Stimulated activated CD8-positive, alpha-beta memory T cell treated with anti-CD3 and anti-CD28 coated beads, Interleukin-4, amount 100 ng/mL, for 48 hours (primary cell): ENCODE measurements at places on chromosomes 16 and 17.
A peak's percentile ranks its signal among the peaks of the same experiment; 100 is the strongest.

GRCh38 chr17:55266051-55266957 lies 1.5 kb downstream of the HLF start:
- DNase-seq, result no peak

GRCh38 chr16:16092925-16093627 lies 130.2 kb downstream of the ABCC6 start:
- DNase-seq, result no peak

DNA sequence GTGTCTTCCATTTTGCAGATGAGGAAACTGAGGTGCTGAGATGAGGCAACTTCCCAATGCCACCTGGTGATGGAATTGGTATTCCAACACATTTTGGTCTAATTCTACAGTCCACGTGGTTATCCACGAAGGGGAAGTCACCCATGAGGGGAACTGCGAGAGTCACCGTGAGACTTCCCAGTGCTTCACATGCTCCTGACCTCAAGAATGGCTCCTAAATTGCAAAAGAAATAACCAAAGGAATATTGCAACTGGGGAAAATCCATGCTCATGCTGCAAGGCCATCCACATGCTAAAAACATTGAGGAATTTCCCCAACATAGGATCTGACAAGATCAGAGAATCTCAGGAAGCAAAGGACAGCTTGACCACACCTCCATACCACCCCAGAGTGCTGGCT lies 153.9 kb downstream of the HS3ST3B1 start:
- no peak for DNase-seq

GRCh38 chr17:16417399-16417798 lies 2.0 kb downstream of the TRPV2 start:
- DNase-seq, result no peak

DNA sequence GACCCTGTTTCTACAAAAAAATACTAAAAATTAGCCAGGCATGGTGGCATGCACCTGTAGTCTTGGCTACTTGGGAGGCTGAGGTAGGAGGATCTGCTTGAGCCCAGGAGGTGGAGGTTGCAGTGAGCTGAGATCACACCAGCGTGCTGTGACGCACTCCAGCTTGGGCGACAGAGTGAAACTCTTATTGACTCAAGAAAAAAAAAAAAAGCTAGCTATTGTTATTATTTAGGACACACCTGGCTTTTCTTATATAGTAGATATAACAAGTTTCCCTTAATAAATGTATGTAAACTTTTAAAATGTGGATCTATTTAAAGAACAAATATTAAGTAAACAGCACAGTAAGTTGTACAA lies 1.8 kb downstream of the RABEP2 start:
- DNase-seq, result no peak

DNA sequence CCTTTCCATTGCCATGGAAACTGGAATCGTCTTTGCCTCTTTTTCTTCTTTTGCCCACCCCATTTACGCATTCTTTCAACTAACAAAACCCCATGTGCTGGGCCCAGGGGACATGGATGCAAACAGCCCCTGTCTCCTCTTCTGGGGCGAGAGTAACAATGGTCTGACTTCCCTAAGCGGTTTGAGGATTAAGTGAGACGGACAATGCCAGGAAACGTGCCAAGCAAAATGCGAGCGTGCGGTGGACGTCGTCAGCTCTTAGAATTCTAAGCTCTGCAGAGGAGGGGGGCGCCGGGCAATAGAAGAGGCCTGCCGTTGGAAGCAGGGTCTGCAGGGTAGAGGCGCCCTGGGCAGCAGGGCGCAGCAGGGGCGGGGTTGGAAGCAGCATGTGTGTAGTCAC lies 42.4 kb upstream of the JPH3 start:
- no peak for DNase-seq

- DNase-seq, result no peak
Measured at GRCh38 chr17:80447790-80448189, 28.6 kb downstream of the NPTX1 start.

DNA sequence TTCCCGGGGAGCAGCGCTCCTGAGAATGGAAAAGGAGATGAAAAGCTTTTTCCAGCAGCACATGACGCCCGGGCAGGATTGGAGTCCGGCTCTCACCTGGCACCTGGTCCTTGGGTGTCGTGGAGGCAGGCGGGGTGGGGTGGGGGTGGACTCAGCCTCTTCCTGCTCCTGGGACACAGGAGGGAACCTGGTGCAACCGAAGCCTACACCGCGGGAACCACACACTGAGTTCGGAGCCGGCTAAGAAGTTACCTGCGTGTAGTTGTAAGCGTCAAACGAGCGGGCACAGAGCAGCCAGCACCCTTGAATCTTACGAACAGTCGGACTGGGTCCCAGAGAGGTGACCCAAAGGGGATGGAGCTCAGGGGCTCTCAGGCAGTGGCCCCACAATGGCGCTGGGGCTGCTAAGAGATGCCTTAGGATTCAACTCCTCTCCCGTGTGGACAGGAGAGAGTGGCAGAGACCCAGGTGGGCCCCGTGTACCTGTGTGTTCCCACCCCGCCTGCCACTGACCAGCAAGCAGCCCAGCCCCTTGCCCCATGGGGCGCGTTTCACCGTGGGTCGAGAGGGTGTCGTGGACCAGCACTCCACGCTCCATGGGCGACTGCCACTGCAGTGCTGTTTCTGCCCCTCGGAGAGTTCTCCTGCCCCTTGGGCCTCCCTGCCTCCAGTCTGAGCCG lies 105.8 kb upstream of the METRNL start:
- no peak for DNase-seq

DNA sequence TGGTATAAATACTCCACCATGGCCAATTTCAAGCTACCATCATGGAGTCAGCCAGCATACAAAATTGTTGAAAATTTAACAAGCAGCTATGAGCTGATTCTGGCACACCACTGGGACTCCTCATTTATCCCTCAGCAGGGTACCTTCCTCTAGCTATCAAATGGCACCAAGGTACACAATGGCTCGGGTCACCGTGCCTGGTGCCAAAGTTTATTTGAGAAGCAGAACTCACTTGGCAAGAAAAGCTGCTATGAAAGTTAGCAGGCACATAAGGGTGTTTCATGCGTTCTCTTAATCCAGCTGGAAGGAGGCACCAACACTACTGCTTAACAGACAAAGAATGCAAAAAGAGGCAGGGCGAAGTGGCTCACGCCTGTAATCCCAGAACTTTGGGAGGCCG lies 51.6 kb downstream of the IKZF3 start:
- DNase-seq, result no peak

DNA sequence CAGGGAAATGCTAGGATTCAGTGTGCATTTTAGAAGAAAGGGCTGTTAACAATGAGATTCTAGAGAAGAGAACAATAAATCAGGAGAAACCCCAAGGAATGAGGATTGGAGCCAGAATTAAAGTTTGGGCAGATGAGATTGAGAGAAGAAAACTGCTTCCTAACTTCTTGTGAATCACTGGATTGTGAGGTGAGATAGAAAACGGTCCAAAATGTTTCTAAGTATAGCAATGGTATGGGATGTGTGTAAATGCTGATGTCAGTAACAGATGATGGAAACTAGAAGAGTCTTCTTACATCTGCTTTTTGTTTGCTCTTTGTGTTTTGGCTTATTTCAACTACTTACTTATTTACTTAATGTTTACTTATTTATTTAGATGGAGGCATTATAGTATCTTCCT lies 123.0 kb downstream of the KCNJ2 start:
- DNase-seq, result no peak

DNA sequence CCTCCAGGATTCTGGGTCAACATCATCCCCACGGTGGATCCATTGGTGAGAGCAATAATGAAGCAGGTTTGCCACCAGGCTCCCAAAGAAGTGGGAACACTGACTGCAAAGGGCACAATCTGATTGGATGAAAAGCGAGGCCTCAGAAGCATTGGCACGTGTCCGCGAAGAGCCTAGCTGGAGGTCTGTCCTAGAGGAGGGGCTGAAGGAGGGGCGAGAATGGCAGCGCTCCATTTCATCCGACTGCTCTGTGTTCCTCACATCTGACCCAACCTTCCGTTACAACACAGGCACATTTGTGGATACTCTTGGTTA lies 79.9 kb downstream of the MRC2 start:
- DNase-seq, result no peak

DNA sequence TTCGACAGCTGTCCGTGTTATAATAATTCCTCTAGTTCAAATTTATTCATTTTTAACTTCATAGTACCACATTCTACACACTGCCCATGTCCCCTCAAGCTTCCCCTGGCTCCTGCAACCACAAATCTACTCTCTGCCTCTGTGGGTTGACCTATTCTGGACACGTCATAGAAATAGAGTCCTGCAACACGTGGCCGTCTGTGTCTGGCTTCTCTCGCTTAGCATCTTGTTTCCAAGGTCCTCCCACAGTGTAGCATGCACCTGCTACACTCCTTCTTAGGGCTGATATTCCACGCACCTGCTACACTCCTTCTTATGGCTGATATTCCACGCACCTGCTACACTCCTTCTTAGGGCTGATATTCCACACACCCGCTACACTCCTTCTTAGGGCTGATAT lies 16.5 kb downstream of the SCGB1C2 start:
- DNase-seq, result no peak

DNA sequence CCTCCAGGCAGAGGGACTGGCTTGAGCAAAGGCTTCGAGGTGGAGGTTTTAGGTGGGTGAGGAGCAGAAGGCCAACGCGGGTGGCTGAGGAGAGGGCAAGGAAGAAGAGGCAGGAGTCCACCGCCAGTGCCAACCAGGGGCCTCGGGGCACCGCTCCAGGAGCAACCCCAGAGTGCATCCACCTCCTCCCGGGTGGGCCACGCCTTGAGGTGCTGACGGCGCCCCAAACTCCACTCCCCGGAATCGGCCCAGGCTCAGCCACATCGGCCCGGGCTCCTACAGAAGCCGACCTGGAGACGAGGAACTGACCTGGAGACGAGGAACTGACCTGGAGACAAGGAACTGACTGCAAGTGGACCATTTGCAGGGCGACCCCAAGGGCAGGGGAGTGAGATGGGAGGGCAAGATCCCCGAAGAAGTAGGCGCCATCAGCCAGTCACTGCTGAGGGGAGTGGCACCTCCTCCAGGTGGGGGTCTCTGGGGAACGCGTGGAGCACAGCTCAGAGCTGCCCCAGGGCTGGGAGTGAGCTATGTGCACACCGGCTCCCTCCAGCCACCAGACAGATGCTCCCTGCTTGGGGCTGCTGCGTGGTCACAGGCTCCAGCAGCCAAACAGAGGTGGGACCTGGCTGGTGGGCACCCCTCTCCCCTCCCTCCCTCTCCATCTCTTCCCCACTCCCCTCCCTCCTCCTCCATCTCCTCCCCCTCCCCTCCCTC lies 29.2 kb upstream of the CBFA2T3 start:
- no peak for DNase-seq

DNA sequence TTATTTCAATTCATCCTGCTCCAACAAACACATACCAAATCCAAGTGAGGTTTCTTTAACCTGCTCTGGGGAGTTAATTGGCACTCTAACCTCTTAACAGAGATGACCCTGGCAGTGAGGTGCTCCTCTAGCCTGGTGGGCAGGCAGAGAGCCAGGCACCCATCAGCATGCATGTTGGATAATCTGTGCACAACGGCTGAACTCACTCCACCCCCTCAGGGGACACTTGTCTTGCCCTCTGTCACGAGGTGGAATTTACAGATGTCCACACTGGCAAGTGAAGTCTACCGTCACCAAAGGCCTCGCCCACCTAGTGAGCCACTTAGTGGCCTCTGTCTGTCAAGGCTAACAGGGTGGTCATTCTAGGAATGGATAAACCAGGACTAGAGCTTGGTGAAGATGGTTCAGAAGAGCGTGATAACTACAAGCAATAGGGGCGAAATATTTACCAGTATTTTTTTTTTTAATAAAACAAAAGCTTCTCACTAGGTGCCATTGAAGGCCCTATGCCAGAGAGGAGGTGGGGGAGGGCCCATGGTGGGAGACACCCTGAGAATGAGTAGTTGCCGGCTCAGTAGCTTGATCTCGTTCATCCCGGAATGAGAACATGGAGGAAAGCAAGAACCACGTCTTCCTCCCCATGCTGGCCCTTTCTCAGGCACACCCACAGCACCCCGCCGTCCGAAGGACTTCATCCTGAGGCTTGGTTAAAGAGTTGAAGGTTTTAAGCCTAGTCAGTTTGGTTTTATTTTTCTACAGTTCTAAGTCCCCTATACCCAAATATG lies 25.2 kb downstream of the PLD6 start:
- DNase-seq, result no peak

GRCh38 chr17:65332375-65332774 lies 195.2 kb downstream of the RGS9 start:
- no peak for DNase-seq

DNA sequence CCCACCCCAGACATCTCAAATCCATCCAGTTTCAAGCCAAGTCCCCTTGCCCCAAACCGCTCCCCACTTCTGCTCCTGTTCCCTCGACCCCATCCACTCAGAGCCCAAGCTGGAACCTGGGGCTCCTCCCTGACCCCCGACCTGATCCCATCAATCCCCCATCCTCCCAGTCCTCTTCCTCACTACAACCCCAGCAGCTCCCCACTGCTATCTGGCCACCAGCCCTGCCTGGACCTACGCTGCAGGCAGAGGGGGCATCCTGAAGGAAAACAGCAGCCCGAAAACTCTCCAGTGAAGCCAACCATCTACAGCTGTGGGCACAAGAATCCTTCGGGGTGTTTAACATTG lies 3.9 kb downstream of the FDXR start:
- no peak for DNase-seq

GRCh38 chr16:1614456-1615102 lies 2.4 kb downstream of the CRAMP1 start:
- peak; percentile 40 for DNase-seq

- no peak for DNase-seq
Measured at GRCh38 chr17:74240618-74241205, 27.3 kb downstream of the TTYH2 start.

GRCh38 chr16:74651841-74652240 lies 14.8 kb downstream of the RFWD3 start:
- no peak for DNase-seq

GRCh38 chr16:9372934-9373890 lies 281.8 kb downstream of the HAPSTR1 start:
- no peak for DNase-seq

DNA sequence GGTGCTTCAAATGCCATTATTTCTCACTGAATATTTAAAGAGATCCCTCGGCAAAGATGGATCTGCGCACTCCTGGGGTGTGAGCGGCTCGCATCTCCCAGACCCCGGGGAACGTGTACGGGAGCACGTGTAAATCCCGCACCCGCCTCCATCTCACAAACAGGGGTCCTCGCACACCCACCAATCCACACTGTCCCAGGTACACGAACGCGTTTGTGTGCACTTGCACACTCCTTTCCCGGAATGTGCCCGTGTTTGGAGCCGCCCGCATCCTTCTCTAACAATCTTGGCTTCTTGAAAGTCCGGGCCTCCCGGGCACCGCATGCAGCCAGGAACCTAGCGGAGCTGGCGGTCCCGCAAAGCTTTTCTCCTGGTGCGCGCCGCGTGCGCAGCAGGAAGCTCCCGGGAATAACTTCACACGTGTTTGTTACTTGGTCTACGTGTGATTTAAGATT lies 2.5 kb upstream of the SALL1 start:
- no peak for DNase-seq

DNA sequence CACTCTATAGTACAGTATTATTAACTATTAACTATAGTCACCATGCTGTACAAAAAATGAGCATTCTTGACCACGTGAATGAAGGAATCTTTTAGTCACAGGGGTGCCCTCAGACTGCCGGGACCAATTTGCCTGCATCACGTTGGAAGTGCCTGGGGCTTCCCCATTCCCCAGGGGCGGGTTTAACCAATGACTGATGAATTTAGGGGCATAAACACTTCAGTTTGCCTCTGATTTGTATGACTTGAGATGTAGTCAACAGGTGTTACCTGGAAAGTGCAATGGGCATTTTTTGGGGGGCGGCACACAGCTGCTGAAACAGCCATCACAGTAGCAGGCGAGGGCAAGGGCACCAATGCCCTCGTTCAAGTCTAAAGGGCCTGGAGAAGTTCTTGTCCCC lies 8.7 kb upstream of the PYY start:
- no peak for DNase-seq

GRCh38 chr17:5050278-5050677 lies 15.1 kb upstream of the SLC52A1 start:
- no peak for DNase-seq
